ENCODE measurements at places on chromosomes 5 and 9.

GRCh38 chr5:135660826-135661575, 82.2 kb upstream of the CXCL14 start:
- DNase-seq = no peak

GRCh38 chr5:98259595-98259994, 513.9 kb upstream of the RGMB start:
- DNase-seq = no peak

- no peak for DNase-seq
Observed at GRCh38 chr9:79263628-79264027, 308.1 kb upstream of the TLE4 start.

GRCh38 chr5:177447611-177448243, 1.1 kb downstream of the PRR7 start:
- DNase-seq = no peak

GRCh38 chr5:176803943-176804498, 6.3 kb upstream of the UNC5A start:
- no peak for DNase-seq

GRCh38 chr9:38026840-38027527, 42.0 kb downstream of the SHB start:
- no peak for DNase-seq

- no peak for DNase-seq
Observed at GRCh38 chr5:176673651-176674583, 26.6 kb downstream of the TSPAN17 start.

DNA sequence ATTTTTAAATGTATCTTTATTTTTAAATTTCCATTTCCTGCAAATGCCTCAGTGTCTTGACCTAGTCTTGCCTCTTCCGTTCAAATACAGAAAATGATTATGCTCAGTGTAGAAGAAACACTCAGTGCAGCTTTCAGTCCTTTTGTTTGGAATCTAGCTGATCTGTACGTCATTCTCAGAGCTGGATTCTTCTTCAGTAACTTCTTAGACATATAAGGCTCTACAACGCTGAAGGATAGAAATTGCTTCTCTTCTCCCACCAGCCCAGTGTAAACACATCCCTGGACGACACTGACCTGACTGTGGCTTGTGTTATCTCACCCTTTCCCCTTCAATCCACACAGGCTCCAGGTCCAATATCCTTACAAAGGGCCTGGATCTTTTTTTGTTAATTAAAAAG, 3.2 kb upstream of the ALDH1B1 start:
- DNase-seq = no peak

DNA sequence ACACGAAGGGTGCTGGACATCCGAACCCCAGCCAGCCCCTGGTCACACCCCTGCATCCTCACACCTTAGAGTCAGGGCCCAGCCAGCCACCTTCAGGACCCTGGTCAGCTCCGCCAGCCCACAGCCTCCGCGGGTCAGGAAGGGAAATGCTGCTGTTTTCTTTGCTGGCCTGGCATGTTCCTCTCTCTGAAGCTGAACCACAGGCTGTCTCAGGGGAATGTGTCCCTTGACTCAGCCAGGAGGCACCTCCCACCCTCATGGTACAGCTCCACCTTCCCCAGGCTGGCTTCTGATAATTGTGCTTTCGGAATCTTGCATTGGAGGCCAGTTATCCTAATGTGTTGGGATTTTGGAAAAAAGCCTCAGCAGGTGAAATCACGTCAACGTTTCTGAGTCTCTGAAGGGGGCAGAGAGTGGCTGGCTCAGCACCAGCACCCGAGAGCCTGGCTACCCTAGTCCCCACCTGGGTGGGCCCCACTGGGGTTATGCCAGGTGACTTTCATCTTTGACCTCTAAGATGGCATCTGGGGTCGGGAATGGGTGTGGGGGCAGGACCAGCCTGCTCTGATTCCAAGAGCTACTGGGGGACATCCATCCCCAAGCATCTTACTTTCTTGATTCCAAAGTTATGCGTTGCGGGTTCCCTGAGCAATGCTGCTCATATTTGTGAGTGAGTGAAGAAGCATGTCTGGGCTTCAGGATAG, 9.8 kb upstream of the OLFM1 start:
- DNase-seq = no peak

GRCh38 chr9:125749951-125750626, 2.9 kb downstream of the PBX3 start:
- DNase-seq = no peak

DNA sequence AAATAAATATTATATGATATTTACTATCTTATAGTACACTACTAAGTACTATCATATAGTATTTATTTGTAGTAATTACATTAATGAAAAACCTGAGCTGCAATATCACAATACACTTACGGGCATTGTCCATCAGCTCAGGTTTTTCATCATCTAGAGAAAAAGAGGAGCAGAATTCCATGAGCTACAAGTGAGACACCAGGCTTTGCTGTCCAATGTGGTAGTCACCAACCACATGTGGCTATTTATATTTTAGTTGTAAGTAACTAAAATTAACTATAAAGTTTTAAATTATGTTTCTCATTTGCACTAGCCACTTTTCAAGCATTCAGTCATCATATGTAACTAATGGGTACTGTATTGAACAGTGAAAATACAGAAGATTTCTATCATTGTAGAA, 13.8 kb upstream of the NRG2 start:
- DNase-seq = no peak

DNA sequence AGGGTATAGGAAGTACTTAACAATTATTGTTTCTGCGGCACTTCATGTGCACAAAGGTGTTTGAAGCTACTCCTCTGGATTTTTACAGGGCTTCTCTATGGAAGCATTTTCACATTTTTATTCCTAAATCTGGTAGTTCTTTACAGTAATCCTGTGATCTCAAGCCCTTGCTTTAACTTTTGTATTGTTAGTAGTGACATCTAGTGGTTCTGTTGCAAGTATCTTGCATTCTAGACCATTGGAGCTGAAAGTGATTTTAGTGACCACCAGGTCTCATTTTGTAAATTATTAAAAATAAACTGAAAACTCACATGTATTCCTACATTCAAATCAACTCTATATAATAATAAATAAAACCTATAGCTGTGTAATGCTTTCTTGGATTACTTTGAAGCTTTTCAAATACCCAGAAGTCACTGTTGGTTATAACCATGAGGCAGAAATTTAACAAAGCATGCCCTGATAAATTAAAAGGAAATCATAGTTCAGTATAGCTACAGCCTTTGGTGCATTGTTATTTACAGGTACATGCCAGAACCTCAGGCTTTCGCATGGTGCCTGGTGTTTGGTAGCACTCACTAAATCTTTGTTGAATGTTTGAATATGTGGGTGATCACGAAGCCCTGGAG, 18.9 kb downstream of the RPS23 start:
- no peak for DNase-seq

- DNase-seq = no peak
Observed at GRCh38 chr5:97838214-97838613, 655.2 kb upstream of the RIOK2 start.

- no peak for DNase-seq
Observed at GRCh38 chr9:73038613-73039012, 85.8 kb upstream of the ALDH1A1 start.

DNA sequence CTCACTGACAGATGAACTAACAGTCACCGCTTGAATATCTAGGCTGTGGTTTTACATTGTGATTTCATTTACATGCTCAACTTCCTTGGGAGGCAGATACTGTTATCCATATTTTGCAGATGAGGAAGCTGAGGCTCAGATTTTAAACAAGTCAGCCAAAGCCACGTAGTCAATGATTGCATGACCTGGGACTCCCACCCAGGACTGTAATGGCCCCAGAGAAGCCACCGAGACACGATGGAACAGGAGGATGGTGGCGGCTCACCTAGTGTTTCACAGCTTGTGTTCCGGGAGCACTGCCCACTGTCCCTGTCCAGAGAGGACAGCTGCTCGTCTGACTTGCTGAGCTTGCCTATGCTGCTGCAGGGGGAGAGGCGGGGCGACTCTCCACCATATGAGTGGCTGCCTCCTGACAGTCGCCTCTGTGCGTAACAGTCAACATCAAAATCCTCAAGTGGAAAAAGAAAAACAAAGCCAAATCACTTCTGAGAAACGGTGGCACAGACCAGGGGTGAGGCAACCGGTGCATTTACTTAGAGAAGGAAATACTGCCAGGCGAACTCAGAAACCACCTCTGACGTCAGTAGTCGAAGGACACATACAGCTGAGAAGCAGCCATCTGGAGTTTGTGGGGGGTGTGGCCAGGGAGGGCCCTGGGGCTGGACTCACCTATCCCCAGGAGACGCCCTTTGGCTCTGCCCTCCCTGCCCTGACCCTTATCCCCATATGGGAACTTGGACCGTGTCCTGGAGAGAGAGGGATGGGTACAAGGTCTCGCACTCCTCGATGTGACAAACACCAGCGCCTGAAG, 82.5 kb downstream of the PRRT1B start:
- DNase-seq = no peak

DNA sequence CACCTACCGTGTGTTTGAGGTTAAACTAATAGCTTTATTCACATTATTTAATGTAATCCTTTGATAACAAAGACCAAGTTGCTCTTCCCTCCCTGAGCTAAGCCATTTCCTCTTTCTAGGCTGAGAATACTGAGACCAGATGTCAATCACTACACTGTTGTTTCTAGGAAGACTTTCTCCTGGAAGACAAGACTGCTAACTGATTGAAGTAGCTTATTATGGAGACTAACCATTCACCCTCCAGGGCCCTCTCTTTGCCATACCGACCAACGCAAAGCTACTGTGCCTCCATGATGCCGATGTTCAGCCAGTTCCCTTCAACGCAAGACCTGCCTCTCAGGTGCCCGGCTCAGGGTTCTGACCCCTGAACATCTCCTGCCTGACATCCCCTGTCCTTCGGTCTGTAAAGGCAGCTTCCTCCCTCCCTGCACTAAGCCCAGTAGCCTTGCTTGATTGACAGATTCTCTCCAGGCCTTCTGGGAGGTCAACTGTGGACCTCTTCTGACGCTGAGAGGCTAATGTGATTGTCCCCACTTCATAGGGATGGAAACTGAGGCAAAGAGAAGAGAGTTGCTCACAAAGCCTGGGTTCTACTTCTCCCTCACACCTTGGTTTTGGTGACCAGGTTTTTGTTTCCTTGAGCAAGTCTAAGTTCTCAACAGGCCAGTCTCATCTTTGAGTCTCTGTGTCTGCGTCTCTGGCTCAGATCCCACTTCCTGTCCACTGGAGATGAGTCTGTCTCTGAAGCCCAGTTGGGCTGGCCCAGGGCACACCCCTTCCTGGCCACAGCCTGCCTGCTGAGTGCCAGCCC, 259.7 kb upstream of the IRX2 start:
- DNase-seq = no peak

- DNase-seq = no peak
Observed at GRCh38 chr9:34591917-34592866, 2.7 kb upstream of the CNTFR start.

DNA sequence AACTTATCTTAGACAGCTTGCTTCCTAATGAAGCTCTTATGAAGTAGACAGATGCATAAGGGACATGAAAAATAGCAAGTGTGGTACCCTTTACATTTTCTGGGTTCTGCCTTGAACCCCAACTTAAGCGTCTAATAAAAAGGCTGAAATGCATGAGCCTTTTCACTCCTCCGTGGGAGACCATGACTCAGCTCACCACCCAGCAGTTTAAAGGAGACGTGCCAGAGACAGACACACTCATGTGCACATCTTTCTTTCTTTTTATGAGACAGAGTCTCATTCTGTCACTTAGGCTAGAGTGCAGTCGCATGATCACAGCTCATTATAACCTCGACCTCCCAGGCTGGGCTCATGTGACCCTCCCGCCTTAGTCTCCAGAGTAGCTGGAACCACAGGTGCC, 22.3 kb downstream of the CTXN3 start:
- DNase-seq = no peak

DNA sequence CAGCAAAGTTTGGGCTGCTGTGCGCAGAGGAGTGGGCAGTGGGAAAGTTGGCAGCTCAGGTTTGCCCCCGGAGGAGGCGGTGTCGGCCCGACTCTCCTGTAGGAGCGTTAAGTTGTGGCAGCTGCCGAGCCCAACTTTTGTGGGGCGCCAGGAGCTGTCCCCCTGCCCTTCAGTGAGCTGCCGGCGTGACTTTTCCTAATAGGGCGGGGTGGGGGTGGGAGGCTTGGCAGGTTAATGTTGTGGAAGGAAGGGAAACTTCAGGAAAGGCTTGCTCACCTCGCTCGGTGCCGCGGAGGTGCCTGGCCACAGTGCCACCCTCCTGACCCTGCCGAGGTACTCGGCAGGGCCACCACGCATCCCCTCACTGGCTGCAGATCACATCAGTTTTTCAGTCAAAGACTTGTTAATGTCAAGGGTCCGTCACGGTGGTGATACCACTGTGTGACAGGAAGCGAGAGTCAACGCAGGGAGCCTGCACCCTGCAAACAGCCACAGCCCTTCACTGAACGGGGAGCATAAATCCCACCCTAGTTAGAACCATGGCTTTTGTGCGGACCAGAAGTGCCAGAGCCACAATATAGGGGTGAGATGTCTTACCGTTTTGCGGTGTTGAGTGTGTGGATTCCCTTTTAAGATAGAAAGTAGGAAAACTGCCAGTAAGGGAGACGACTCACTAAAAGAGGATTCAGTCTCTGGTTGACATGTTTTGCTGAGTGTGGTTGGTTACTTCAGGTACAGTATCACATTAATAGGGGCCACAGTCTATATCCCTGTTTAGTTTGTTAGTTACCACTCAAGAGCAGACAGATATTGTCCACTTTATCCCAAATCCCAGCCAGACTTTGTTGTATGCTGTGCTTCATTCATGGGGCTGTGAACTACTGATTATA, 796 bp downstream of the LNPEP start:
- DNase-seq = no peak

DNA sequence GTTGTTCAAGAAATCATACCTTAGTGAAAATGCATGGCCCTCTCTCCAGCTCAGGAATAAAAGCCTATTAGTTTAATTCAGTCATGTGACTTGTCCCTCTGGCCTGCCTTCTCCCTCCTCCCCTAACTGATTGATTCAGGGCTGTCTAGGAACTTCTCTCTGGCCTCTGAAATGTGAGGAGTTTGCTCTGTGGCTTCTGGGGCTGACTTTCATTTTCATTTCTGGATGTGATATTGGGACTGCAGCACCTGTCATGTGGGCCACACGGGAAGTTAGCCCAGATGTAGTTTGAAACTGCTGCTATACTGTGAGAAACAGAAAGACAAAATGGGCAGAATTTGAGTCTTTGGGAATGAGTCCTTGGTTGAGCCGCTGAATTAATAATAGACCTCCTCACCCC, 44.8 kb downstream of the PARP8 start:
- DNase-seq = no peak

GRCh38 chr5:133792024-133792423, 176.4 kb downstream of the C5orf15 start:
- no peak for DNase-seq

GRCh38 chr5:141785711-141786110, 92.5 kb downstream of the PCDH1 start:
- no peak for DNase-seq

- DNase-seq = no peak
Observed at GRCh38 chr5:106523852-106524251, 1146.9 kb downstream of the EFNA5 start.

- no peak for DNase-seq
Observed at GRCh38 chr5:10505517-10506095, 58.3 kb upstream of the ANKRD33B start.

GRCh38 chr9:98491828-98492227, 216.9 kb downstream of the GABBR2 start:
- no peak for DNase-seq

GRCh38 chr9:36818242-36818938, 215.7 kb downstream of the PAX5 start:
- DNase-seq = no peak
